Stimulated activated naive CD4-positive, alpha-beta T cell (primary cell): ENCODE measurements at places on chromosomes 5 and 9.

- DNase-seq = no peak
Observed at GRCh38 chr5:170509348-170509660, 5.5 kb downstream of the KCNIP1 start.

GRCh38 chr9:98396656-98397055 lies 141.2 kb upstream of the TBC1D2 start:
- no peak for DNase-seq

DNA sequence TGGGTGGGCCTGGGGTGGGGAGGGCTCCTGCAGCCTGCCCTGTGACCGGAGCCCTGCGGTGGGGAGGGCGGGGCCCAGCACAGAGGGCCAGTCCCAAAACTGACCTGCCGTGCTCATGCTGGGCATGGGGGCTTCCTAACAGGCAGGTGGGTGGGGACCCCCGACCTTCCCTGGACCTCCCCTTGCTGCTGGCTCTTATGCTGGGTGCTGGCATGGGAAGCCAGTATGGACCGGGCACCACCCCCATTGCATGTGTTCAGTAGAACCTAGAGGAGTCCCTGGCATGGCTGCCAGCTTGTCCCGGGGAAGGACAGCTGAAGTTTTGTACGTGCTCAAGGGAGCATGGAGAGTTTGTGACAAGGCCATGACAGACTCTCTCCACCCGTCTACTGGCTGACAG lies 37.1 kb downstream of the WNK2 start:
- DNase-seq = no peak

DNA sequence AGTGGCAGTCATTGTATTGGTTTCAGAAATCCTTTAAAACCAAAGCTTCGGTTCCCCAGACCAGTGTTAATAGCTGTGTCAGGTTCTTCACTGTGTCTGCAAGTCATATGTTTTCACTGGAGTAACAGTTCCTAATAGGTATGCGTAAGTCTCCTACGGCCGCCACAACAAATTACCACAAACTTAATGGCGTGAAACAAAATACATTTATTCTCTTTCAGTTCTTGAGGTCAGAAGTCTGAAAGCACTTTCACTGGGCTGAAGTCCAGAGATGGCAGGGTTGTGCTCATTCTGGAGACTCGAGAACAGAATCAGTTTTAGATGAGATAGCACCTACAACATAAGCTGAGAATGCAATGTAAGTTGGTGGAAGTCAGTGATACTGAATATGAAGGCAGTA lies 556.2 kb downstream of the TLE4 start:
- no peak for DNase-seq

- DNase-seq = no peak
Observed at GRCh38 chr9:125950880-125951471, 203.8 kb downstream of the PBX3 start.
